ENCODE measurements at places on chromosomes 5 and 9.

DNA sequence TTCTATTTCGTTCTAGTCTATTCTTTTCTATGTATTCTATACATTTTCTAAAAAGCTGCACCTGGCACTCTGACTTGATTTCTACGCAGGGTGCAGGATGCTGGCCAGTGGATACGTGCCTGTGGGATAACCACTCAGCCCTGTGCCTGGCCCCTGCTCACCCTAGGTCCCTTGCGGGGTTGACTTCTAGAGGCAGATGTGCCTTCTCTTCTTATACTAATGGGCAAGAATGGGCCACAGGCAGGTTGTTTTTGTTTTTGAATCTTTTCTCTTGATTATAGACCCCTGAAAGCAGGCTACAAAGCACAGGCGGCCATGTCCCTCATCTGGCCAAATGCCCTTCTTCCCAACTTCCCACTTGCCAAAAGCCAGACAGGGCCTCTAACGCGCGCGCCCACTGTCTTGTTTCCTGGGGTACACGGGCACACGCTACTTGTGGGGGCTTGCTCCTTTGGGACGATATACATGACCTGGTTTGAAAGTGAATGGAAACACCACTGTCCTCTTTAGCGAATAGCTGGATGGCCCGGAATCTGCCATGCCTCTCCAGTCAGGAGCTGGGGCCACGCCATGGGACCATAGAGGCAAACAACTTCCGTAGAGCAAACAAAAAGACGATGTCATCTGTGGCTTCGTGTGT is 162.7 kb upstream of the IRX2 start:
- DNase-seq = no peak

DNA sequence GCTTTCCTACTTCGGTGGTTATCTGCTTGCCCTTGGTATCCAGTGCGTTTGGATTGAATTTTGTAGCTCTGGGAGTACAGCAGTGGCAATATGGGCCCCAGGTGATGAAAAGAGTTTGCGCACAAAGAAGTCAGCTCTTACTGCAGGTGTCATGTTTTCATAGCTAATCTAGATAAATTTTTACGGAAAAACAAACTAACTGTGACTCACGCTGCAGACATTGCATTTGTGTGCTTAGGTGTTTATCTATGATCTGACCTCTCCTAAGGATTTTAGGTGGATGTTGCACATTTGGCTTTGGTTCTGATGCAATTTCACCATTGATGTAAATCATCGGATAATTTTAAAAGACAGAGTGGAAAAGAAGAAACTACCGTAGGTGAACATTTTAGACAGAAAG is 92.1 kb downstream of the VCAN start:
- no peak for DNase-seq

DNA sequence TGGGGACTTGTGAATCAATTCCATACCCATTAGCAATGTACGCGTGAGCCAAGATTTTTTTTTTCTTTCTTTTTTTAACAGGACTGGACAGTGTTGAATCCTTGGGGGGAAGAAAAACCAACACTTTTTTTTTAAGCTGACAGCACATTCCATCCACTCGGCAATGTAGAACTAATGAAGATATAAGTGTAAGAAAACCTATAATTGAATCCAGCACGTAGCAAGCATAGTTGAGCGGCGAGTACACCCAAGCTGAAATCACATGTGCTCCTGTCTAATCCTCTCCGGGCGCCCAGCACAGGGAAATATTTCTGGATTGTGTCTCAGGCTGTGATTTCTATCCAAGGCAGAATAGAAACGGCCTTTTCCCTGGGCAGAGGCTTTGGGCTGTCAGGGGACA is 118.2 kb downstream of the BOD1 start:
- no peak for DNase-seq

DNA sequence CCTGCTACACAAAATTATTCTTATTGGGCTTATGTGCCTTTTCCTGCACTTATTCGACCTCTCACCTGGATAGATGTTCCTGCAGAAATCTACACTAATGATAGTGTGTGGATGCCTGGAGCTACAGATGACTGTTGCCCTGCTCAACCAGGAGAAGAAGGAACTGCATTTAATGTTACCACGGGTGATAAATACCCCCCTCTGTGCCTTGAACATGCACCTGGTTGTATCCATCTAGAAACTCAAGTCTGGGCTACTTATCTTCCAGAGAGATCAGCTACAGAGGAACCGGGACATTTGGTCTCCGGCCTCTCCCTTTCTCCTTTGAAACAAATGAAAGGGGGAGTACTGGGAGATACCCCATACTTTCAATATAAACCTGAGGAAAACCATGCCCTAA is 54.5 kb downstream of the SH3PXD2B start:
- no peak for DNase-seq

All from GM12892 (cell line).